ENCODE measurements at places on chromosomes 16 and 17.

DNA sequence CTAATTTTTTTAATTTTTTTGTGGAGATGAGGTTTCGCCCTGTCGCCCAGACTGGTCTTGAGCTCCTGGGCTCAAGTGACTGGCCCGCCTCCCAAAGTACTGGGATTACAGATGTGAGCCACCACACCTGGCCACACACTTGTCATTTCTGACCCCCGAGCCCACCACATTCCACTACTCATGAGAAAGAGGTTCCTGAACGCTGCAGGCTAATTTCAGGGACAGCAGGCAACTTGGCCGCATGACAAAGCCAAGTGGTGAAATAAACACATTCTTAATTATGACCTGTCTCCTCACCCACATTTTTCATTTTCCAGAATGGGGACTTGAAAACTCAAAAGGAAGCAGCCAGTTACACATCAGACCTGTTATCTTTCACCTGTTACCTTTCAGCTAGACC lies 114.5 kb downstream of the ABCC6 start:
- DNase-seq, result no peak

DNA sequence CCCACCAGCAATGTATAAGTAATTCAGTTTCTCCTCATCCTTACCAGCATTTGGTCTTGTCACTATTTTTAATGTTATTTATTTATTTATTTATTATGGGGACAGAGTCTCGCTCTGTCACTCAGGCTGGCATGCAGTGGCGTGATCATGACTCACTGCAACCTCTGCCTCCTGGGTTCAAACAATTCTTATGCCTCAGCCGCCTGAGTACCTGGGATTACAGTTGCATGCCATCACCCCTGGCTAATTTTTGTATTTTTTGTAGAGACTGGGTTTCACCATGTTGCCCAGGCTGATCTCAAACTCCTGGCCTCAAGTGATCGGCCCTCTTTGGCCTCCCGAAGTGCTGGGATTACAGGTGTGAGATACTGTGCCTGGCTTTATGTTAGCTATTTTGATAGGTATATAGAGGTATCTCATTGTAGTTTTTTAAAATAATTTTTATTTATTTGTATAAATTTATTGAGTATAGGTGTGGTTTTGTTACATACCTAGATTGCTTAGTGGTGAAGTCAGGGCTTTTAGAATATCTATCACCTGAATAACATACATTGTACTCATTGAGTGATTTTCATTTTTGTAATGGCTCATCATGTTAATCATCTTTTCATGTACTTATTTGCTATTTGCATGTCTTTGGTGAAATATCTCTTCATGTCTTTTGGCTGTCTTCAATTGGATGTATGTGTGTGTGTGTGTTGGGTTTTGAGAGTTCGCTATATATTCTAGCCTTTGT lies 53.3 kb downstream of the TANC2 start:
- no peak for DNase-seq

- DNase-seq, result no peak
Observed at GRCh38 chr16:56370185-56370874, 55.0 kb downstream of the AMFR start.

GRCh38 chr16:3276679-3277078 lies 6.6 kb upstream of the ZNF263 start:
- DNase-seq, result no peak

Data from H4 (cell line).